ENCODE measurements at places on chromosomes 1 and 21.

DNA sequence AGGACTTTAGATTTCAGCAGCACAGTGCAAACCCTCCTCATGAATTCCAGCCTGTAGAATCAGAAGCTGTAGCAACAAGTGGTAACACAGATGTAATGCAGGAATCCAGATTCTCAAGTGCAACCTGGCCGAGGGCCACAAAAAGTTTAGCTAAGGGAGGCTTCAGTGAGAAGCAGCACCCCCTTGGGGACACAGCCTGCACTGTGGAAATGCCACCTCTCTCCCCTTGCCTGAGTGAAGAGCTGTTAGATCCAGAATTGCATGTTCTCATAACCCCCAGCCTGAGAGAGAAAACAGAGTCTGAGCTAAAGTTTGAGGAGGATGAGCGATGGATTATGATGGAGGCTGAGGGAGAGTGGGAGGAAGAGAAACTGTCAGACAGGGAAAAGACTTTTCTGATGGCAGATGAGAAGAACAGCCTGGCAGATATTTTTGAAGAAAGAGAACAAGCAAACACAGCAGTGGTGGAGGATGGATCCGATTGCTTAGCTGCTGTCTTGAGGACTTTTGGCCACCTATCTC, 80.5 kb upstream of the BMP8A start:
- peak; percentile 21 for DNase-seq

DNA sequence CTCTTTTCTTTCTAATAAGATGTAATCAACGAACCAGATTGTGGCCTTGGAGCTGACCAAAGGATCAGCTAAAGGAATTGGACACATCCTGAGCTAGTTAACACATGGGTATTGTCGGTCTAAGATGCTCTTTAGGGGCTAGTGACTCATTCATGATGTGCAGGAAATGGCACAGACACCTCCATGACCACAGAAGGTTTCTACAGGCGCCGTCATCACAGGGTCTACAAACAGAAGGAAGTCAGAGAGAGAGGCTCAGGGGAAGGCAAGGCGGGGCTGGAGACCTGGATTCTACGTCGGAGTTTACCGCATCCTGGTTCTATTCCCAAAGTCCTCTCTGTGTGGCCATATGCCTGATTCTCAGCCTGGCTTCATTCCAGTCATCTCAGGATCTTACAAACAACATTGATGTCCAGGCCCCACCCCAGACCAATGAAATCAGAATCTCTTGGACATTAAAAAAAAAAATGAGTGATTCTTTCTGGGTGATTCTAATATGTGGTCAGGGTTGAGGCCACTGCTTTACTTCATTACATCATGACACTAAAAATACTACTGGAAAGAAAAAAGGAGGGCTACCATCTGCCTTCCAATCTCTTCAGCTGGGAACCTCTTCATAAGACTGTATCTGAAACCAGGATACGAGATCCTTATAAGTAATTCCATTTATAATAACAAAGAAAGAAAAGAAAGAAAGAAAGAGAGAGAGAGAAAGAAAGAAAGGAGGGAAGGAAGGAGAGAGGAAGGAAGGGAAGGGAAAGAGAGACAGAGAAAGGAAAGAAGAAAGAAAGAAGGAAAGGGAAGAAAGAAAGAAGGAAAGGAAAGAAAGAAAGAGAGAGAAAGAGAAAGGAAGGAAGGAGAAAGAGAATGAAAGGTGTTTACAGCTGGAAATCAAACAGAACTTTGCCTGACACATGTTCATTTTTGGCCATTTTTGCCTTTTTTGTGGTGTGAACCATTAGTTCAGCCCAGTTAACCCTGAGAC, 11.6 kb upstream of the KCNJ15 start:
- peak; percentile 33 for DNase-seq

GRCh38 chr1:1972976-1973715, 30.4 kb downstream of the CFAP74 start:
- no peak for DNase-seq

GRCh38 chr21:34046917-34047316, 26.5 kb upstream of the MRPS6 start:
- DNase-seq: no peak

GRCh38 chr21:46544003-46544402, 60.9 kb downstream of the S100B start:
- no peak for DNase-seq

- DNase-seq: peak; percentile 72
These were observed 10.9 kb upstream of the SESN2 start for GRCh38 chr1:28248273-28249012.

- DNase-seq: no peak
These were observed 166.3 kb downstream of the DUSP10 start for GRCh38 chr1:221575605-221576004.

DNA sequence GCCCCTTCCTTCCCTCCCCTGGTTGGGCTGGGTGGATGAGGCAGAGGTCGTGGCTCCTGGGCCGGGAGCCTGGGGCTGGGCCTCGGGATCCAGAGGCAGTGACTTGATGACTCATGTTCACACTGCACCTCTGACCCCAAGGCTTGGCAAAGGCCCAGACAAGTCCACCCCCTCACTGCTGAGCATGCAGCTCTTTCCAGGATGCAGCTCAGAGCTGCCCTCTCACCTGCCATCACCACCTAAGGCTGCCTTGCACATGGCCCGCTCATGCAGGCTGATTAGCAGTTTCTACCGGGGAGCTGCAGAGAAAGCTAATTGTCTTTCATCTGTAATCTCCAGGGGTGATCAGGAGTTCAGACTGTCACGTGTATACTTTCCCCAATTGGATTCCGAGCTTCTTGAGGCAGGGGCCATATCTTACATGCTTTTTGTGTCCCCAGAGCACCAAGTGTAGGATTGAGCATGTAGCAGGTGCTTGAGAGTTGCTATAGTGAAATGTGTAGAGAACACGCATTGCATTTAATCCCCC, 62.1 kb downstream of the LRRN2 start:
- DNase-seq: no peak

- DNase-seq: no peak
These were observed 550 bp upstream of the PTBP2 start for GRCh38 chr1:96721053-96721415.

DNA sequence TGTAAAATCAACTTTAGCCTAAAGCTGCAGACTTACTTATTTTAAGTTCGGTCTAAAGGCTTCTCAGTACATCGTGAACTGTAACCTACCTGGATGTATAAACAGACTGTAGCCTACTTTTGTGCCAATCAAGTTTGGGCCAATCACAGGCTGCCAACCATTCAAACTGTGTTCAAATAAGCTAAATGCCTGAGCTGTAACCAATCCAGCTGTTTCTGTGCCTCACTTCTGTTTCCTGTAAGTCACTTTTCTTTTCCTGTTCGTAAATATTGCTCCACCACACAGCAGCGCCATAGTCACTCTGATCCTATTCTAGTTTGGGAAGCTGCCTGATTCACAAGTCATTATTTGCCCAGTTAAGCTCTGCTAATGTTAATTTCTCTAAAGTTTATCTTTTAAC, 37.5 kb upstream of the SLAMF9 start:
- DNase-seq: no peak

DNA sequence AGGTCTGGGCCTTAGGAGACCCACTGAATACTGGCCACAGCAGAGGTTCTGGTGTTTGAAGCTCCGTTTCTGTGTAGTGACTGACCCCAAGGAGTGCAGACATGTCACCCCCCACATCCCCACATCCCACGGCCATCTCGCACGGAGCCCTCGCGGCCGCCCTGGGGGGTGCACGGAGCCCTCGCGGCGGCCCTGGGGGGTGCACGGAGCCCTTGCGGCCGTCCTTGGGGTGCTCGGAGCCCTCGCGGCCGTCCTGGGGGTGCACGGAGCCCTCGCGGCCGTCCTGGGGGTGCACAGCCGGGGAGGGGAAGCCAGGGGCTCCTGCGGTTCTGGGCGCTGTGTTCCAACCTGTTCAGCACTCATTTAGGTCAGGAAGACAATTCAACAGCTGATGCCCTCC, 68.4 kb downstream of the SCCPDH start:
- DNase-seq: no peak

DNA sequence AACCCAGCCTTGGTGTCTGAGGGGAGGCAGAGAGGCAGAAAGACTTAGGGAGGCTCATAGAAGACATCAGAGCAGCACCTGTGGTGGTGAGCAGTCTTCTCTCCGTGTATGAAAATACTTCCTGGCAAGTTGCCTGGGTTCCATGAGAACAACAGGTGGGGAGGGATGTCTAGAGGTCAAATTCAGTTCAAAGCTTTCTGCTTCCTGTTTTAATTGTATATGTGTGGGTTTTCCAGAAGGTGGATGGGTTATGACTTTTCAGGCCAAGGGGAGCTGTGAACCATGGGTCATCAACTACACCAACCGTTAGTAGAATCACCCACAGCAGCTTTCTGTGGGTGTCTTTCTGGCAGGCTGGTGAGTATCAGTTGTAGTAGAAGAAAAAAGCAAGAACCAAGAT, 4.1 kb upstream of the FCRL2 start:
- DNase-seq: no peak

DNA sequence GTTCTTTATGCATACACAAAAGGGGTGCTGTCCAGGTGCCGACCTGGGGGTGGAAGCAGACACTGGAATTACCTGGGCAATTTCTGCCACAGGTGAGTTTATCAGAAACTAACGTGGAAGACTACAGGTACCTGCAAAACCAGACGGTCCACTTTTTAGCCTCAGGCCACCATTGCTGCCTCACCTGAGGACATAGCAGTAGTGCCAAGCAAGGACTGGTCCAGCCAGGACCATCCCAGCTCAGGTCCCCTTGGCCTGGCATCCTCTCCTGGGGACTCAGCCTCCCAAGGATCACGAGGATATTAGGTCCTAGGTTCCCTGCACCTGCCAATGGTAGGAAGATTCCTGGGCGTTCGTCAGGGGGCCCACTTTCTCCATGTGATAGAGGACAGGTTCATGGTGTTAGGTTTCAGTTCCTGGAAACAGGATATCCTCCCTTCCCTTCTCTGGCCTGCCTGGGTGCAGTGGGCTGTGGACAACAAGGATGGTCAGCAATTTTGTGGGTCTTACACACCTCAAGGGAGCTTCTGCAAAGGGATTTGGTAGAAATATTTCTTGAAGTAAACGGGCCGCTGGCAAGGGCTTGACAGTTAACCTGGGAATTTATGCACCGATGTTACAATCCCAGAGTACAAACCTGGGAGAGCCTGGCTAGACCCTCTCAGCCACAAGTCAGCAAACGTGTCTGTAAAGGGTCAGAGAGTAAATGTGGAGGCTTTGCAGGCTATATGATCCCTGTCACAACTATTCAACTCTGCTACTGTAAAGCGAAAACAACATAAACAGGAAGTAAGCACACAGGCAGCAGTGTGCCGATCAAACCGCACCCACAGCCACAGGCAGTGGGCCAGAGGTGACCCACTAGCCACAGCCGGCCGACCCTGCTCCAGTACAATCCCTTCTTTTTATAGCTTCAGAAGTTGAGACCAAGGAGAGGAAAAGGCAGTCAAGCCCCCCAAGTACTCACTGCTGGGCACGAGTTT, 71.4 kb upstream of the RAB4A start:
- no peak for DNase-seq

GRCh38 chr1:206896261-206896660, 982 bp upstream of the IL24 start:
- DNase-seq: no peak

DNA sequence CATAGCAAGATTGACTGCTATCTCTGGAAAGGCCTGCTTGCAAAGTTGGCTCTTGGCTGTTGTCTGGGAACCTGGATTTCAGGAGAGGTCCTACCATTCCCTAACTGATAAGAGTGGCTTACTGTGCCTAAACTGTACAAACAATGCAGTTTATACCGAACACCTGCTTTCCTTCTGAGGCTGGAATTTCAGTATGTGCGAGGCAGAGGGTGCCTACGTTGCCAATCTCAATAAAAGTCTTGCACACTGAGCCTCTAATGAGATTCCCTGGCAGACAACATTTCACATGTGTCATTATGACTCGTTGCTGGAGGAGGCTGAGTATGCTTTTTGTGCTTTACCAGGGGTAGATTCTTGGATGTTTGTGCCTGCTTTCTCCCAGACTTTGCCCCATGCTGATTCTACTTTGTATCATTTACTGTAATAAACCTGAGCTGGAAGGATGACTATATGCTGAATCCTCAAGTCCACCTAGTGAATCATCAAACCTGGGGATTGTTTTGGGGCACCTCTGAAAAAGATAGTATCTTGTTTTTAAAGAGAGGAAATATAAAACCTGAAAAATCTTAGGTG, 58.9 kb upstream of the GNG4 start:
- no peak for DNase-seq

DNA sequence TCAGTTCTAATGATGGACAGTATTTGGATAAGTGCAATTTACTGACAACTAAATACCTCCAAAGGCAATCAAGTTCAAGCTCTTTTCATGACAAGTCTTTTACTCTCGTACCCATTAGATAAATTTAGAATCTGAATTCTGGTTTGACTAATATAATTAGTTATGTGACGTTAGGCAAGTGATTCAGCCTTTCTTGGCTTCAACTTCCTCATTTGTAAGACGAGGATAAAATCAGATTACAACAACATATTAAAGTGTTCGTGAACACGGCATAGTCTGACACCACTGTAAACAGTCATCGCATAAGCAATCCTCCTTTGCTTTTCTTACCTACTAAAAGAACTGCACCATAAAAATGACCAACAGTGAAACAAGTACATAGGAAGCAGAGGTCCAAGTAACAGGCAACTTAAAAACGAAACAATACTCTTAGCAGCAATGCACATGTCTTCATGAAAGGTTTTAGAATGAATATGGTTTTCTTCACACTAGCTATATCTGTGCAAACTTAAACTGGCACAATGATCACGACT, 25.7 kb downstream of the COA6 start:
- no peak for DNase-seq

- no peak for DNase-seq
These were observed 75.2 kb downstream of the RERE start for GRCh38 chr1:8742022-8742924.

GRCh38 chr1:208207388-208208131, 36.6 kb downstream of the PLXNA2 start:
- no peak for DNase-seq

DNA sequence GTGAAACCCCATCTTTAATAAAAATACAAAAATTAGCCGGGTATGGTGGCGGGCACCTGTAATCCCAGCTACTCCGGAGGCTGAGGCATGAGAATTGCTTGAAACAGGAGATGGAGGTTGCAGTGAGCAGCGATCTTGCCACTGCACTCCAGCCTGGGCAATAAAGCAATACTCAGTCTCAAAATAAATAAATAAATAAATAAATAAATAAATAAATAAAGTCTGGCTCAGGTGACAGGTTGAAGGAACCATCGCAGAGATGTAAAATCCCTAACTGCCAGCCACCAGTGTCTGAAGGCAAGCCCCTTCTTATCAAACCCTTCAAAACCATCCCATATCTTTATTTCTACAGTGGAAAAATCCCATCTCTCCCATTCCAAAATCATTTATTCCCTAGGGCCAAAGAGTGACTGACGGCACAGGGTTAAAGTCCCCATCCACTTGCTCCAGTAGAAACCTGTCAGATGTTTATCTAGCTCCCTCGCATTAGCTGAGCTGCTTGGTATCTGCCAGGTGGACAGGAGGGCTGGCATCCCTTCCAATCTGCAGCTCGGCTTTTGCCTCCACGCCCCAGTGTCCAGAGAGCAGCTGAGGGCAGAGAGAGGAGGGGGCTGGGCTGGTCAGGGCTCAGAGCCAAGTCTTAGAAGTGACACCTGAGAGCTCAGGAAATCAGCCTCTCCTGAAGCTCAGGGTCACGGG, 5.0 kb downstream of the CSRP1 start:
- no peak for DNase-seq

- DNase-seq: no peak
These were observed 192.2 kb downstream of the TRABD2B start for GRCh38 chr1:47805018-47805417.
